ENCODE measurements at places on chromosomes 7 and 10.
A peak's percentile ranks its signal among the peaks of the same experiment; 100 is the strongest.

DNA sequence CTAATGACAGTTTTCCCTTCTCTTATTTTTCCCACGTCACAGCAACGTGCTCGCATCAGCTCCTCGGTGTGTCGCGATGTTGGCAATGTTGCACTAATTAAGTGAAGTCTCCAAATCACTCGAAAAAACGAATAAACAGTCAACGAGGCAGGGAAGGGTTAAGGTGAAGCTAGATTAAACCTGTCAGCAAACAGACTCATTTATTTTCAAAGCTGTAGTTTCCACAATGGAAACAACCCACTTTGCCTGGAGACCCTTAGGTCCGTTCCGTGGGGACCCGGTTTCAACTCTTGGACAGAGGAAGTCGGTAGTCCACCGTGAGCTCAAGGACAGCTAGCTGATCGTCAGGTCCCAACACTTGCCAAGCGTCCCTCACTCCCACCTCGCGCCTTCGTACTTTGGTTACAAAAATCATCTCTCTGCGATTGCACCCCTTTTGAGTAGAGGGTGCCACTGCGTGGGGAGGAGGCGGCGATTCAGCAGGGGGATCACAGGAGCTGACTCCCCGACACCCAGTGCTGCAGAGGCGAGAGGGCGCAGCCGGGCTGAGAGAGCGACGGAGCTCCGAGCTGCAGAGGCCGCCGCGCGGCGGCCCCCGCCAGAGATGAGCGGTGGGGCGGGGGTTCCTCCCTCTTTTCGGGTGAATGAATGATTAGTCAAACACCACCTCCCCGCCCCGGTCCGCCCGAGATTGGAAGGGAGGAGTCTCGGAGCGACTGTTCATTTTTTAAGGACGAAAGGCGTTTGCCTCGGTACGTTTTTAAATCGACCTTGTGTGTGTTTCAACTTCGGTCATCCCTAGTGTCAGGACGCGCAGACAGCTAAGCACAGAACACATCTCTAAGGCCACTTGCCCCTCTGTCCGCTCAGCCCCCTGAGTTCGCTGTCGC, 1.3 kb upstream of the BMPER start:
- peak; percentile 61 for DNase-seq

GRCh38 chr10:133309720-133310398, 1.1 kb downstream of the ZNF511 start:
- DNase-seq, result no peak

GRCh38 chr10:6973899-6974298, 393.8 kb upstream of the PRKCQ start:
- DNase-seq, result no peak

DNA sequence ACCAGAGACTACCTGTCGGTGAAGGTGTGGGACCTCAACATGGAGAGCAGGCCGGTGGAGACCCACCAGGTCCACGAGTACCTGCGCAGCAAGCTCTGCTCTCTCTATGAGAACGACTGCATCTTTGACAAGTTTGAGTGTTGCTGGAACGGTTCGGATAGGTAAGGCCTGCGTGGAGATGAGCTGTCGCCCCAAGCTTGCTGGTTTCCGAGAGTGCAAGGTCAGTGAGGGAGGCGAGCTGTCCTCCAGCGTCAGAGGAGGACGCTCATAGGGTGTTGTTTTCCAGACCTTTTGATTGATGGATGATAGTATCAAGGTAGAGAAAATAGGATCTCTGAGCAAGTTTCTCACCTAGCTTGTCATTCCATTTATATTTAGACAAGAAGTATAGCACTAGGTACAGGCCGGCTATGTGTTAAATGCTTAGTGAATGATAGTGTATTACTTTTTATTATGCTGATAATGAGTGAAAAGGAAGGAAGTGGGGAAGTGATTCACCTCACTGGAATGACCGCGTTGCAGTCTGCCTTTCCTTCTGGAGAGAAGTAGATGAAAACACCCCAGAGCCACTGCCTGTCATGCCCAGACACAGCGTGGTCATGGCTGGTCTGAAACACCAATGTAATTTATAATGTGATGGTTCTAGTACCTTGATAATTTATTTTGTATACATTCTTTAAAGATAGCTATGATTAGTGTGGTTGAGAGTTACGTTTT, 33.9 kb downstream of the BNIP3 start:
- DNase-seq, result no peak

DNA sequence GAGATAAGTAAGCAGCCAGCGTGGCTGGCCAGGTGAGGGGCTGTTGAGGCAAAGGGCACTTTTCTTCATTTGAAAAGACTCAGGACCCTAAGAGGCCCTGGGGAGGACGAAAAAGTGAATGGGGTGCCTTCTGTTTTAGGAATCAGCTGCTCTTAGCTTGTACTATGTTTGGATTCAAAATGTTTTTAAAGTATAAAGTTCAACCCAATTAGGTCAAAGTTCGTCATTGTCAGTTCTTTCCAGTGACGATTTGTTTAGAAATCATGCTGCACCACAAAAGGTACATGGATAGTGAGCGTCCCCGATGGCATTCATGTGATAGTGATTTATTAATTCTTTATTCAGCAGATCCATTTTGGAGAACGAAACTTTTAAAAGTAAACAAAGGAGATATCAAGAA, 338.2 kb downstream of the SDK1 start:
- no peak for DNase-seq

DNA sequence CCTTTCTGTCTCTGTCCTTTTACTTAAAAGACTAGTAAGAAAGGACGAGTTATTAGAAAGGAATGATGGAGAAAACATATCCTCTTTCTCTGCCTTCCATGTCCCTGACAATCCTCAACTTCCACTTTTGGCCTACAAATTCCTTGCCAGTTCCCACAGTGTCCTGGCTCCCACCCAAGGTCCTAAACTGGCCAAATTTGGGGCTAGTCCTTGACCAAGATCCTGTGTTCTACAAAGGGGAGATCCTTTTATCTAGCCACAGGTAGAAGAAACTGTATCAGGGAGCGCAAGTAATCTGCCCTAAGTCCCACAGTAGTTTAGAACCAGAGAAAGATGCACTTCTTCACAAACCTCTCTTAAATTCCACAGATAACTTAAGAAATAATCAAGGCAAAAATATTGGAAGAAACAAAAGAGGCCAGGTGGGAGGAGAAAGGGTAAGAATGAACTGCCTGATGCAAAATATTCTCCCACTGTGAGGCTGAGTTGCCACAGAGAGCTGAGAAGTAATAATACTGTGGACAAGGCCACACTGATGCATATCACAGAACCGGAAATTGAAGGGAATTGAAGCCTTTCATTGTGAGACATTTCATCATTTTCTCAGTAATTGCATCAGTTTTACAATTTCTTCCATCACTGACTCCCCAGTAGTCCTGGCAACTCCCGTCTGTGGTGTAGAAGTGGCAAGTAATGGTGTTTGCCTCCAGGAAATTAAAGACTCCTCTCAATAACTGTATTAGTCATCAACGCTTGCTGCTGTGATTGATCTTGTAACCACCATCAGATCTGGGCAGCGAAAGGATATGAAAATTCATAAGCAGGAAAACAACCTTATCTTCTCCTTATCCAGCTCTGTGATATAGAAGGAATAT, 47.2 kb downstream of the DNAJC12 start:
- DNase-seq, result no peak

DNA sequence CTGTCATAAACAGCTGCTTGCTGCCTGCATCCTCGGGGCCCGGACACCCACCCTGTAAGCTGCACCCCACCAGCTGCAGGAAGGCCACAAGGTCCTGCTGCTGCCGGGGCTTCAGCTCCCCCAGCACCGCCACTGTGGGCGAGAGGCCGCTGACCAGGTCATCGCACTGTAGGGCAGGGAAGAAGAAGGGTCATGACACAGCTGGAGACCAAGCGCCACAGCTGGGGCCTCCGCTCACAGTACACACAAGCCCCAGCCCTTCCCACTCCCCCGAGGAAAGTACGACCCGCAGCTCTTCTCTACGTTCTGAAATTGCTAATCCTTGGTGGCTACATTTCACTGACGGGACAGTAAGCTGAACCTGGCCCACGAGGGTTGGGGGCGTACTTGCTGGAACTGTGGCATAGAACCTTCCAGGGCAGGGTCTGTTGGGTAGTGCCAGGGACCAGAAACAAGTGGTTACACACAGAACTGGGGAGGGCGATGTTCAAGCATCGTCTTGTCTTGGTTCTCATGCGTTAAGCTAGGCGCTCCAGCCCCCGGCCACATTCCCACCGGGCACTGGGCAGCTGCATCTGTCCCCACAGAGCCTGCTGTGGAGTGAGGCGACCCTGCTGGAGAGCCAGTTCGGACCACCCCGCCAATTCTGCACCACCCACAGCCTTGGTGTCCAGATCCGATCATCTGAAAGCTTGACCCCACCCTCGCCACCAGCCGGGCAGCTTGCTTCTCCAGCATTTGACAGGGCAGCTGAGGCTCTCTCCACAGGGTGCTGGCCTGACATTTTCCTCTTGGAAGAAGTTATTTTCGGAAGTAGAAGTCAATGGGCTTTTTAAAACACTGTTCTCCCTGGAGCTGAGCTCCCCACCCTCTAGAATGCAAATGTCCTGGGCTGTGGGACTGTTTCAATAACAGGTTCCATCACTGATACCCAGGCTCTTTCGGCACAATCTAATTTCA, 50.8 kb downstream of the GSDME start:
- DNase-seq, result no peak

DNA sequence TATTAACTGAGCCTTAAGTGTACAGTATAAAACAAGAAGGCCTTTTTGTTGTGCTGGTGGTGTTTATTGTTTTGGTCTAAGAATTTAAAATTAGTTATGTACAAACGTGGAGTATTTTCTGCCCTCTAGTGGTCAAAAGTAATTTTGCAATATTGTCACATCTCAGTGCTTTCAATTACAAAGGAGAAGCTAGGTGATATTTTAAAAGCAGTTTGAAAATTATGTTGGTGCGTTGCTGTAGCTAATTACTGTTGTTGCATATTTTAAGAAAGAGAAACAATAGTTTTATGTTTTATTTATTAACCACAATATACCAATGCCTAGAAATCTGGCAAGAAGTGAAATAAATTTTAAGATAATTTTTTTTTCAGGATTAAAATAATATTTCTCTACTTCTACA, 11.4 kb downstream of the NPVF start:
- no peak for DNase-seq

DNA sequence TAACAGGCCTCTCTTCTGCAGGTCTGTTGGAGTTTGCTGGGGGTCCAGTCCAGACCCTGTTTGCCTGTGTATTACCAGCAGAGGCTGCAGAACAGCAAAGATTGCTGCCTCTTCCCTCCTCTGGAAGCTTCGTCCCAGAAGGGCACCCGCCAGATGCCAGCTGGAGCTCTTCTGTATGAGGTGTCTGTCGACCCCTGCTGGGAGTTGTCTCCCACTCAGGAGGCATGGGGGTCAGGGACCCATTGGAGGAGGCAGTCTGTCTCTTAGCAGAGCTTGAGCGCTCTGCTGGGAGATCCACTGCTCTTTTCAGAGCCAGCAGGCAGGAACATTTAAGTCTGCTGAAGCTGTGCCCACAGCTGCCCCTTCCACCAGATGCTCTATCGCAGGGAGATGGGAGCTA, 361.1 kb upstream of the NRP1 start:
- DNase-seq, result no peak

- no peak for DNase-seq
Measured at GRCh38 chr7:64551375-64552142, 11.3 kb downstream of the ZNF680 start.
